ENCODE measurements at places on chromosomes 6 and 20. TPM values are rescaled to one million over a fixed set of nuclear protein-coding genes. Genes with fewer than 3 reads are reported as not detected.

The FITM2 gene
- polyA plus RNA-seq = 8.6 TPM

The OR2J3 gene
- polyA plus RNA-seq = not detected

The MYCT1 gene
- polyA plus RNA-seq = 18.0 TPM

The TRIM39 gene
- polyA plus RNA-seq = 14.2 TPM

The METTL24 gene
- 14.6 TPM for polyA plus RNA-seq

The CRYBG1 gene
- polyA plus RNA-seq = 25.4 TPM

The HLA-DQA1 gene
- 7.9 TPM for polyA plus RNA-seq

The FGD2 gene
- 3.1 TPM for polyA plus RNA-seq

The EYA2 gene
- polyA plus RNA-seq = 0.95 TPM

The ZC3H12D gene
- polyA plus RNA-seq = 0.51 TPM

The LAMP5 gene
- 7.2 TPM for polyA plus RNA-seq

The MICB gene
- polyA plus RNA-seq = 1.4 TPM

The APOBEC2 gene
- 0.22 TPM for polyA plus RNA-seq

The FUT9 gene
- 7.0 TPM for polyA plus RNA-seq

The RBM24 gene
- 1.0 TPM for polyA plus RNA-seq

The BANF2 gene
- polyA plus RNA-seq = not detected

The PACRG gene
- polyA plus RNA-seq = 16.4 TPM

The SLC26A8 gene
- polyA plus RNA-seq = 0.23 TPM

The MYB gene
- polyA plus RNA-seq = 5.5 TPM

The PDYN gene
- polyA plus RNA-seq = 0.24 TPM

The TMC2 gene
- 0.20 TPM for polyA plus RNA-seq

The SMAP1 gene
- 30.9 TPM for polyA plus RNA-seq

The ABHD12 gene
- 40.0 TPM for polyA plus RNA-seq

The CALHM5 gene
- polyA plus RNA-seq = 3.4 TPM

The MOXD1 gene
- polyA plus RNA-seq = 220 TPM

The SOX18 gene
- 12.1 TPM for polyA plus RNA-seq

The FAM217B gene
- polyA plus RNA-seq = 21.8 TPM

The PPP1R16B gene
- polyA plus RNA-seq = 7.4 TPM

The TFAP2D gene
- polyA plus RNA-seq = not detected

The TRERF1 gene
- 14.9 TPM for polyA plus RNA-seq

The LHFPL5 gene
- polyA plus RNA-seq = 0.32 TPM

The VWA7 gene
- 13.9 TPM for polyA plus RNA-seq

The FAM209A gene
- 0.32 TPM for polyA plus RNA-seq

The BPI gene
- polyA plus RNA-seq = 1.4 TPM

The BMP2 gene
- polyA plus RNA-seq = 20.7 TPM

The KHDC1L gene
- 0.17 TPM for polyA plus RNA-seq

The RIPOR3 gene
- polyA plus RNA-seq = 10.8 TPM

The TGM3 gene
- polyA plus RNA-seq = 0.98 TPM

The RAET1L gene
- not detected for polyA plus RNA-seq

Measured in renal cortex interstitium (tissue), 15 donors.